ENCODE measurements at places on chromosomes 16 and 17.

- no peak for DNase-seq
Measured at GRCh38 chr16:74929636-74930035, 55.3 kb downstream of the WDR59 start.

- no peak for DNase-seq
Measured at GRCh38 chr16:2519711-2520080, 475 bp upstream of the AMDHD2 start.

GRCh38 chr16:59013930-59014329 lies 279.8 kb upstream of the GOT2 start:
- no peak for DNase-seq

GRCh38 chr17:51548125-51548524 lies 287.8 kb downstream of the UTP18 start:
- DNase-seq: no peak

All from LoVo (cell line).